ENCODE measurements at places on chromosomes 4 and X.

DNA sequence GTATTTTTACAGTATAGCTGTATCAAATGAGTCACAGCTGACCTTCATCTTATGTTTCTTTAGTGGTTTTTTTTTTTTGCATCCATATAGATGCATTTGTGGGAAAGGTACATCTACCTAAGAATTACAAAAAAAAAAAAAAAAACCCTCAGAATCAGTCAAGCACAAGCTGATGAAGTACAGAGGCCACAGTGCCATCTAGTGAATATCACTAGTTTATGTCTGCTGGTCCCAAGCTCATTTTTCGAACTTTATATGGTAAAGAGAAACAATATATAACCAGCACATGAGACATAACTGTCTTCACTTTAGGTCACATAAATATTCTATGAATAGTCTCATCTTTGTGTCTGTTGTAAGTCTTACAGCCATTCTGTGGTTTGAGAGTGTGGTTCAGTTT is 220.1 kb downstream of the DLG3 start:
- no peak for DNase-seq

- no peak for DNase-seq
Measured at GRCh38 chr4:113756005-113756410, 5.5 kb downstream of the CAMK2D start.

DNA sequence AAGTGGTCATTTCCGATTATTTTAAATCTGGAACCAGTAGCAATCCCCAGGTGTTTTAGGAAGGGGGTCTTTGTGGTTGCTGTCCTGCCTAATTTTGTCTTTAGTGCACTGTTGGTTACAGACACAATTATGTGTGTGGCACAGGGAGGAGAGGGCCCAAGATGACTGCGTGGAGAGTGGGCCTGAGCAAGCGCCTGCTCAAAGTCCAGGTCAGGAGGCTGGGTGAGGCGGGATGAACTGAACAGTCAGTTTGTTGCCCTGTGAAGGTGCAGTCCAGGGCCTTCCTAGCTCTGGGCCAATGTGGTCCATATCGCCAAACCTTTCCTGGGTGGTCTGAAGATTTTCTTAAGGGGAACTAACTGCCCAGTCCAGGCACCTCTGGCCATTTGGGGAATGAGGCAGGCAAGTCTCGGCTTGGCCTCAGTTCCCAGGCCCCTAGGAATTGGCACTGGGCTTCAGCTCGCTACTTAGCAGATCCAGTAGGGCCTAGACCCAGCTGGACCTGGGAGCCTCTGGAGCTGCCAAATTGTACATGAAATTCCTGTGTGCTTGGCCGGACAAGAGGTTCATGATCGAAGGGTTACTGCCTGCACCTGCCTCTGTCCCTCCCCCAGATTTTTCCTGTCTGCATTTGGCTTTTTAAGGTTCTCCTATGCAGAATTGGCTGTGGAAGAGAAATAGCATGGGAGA is 47.6 kb downstream of the ANAPC4 start:
- no peak for DNase-seq

DNA sequence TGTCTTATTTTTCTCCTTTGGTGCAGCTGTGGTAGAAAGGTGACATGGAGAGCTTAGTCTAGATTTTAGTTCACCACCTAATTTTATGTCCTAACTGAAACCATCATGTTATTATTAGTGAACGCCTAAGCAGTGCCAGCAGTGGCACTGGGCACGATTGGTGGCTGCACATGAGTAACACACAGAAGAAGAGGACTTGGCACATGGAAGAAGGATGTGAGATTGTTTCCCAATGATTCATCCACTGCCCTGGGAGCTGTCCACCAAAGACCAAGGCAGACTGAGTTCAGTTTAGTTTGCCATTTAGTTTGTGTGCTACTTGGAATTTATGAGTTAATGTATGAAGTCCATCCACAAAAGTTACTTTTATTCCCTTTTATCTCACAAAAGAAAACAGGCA is 68.1 kb upstream of the NAP1L5 start:
- no peak for DNase-seq

GRCh38 chr4:32189130-32189529 is 1469.0 kb downstream of the PCDH7 start:
- DNase-seq: no peak

DNA sequence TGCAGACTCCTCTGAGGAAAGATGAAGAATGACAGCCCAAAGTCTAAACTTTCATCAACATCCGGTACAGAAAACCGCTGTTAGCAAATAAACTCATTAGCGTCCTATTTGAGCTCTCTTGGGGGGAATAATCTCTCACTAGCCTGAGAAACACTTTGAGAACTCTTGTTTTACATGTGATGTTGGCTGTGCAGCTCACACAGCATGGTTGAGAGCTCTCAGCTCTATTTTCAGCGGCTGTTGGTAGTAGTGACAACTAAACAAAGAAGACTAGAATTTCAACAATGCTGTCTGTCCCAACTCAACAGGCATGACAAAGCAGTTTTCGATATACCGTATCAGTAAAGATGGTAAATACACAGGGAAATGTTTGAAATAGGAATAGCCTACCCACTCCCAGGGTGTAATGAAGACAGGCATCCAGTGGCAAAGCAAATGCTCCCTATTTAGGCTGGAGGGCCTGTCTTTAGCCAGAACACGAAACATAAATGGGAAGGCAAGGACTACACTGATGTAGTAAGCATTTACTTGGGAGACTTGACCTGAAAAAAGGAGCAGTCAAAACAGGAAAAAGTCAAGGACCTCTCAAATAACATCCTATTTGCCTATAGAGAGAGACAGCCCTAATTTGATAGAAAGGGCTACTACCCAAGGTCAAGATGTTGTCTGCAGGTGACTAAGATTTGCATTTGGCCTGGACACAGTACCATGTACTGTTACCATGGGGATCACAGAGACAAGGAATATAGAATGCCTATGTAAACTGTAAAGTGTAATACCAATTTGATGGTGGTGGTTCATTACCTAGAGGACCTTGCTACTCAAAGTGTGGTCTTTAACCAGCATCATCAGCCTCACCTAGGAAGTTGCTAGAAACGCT is 60.4 kb downstream of the PPEF2 start:
- no peak for DNase-seq

GRCh38 chr4:143554728-143555597 is 41.5 kb downstream of the SMARCA5 start:
- no peak for DNase-seq

DNA sequence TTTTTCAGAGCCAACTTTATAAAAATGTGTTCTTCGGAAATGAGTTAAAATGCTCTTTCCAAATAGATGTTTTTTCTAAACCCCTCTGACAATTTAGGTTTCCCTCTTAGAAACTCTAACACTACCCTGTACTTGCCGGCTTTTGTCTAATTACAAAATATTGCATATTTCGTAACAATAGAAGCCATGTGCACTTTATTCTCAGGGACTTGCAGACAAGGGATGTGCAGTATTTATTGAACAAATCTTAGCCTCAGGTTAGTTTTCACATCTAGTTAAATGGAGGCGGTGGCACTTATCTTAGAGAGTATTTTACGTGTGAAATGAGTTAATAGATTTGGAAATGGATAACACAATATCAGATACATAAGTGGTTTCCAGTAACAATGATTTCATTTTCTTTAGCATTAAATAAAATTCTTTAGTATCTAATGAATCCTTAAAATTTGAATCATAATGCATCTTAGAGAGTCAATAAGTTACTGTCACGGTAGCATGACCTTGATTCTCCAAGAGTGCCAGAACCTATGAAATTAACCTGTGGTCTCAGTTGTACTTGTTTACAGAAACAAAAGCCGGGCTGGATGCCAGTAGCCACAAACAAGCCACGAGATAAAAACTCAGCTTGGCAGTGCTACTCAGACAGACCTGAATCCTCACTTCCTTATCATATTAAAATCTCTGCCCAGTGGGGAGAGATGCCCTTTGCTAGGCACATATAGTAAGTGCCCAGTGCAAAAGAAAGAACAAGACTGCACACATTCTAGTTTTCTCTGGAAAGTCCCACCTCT is 772 bp upstream of the PABPC4L start:
- no peak for DNase-seq

DNA sequence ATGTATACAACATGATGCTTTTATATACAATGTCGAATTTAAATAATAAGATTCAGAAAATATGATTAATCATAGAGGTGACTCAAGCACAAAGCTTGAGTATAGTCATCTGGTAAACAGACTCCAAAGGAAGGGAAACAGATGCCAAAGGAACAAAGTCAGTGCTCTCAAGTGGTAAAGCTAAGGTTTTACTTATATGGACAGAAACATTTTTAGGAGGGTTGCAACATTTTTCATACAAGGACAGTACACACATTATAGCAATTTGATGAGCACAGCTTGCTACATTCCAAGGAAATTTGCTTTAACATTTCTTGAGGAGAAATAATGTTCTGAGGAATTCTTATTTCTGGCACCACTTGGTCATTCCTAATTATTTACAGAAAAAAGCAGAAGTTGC is 333.4 kb upstream of the AADAT start:
- DNase-seq: no peak

GRCh38 chrX:9315086-9315485 is 149.8 kb upstream of the TBL1X start:
- DNase-seq: no peak

DNA sequence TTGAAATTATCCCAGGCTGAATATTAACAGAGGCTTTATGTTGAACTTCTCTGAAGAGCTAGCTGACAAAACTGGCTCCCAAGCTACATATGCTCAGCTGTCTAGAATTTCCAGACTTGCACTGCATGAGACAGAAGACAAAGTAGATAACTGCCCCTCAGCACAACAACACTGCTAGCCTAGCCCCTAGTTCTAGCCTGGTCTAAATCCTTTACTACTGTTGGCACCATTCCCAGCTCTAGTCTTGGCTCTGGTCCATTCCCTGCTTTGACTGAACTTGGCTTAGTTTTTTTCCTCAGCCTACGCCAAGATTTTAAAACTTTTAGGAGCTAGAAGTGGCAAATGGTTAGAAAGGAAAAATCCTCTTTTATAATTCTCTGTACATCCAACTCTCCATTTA is 7.6 kb upstream of the OPHN1 start:
- peak; percentile 69 for DNase-seq

GRCh38 chr4:128823025-128823661 is 13.6 kb downstream of the JADE1 start:
- no peak for DNase-seq

DNA sequence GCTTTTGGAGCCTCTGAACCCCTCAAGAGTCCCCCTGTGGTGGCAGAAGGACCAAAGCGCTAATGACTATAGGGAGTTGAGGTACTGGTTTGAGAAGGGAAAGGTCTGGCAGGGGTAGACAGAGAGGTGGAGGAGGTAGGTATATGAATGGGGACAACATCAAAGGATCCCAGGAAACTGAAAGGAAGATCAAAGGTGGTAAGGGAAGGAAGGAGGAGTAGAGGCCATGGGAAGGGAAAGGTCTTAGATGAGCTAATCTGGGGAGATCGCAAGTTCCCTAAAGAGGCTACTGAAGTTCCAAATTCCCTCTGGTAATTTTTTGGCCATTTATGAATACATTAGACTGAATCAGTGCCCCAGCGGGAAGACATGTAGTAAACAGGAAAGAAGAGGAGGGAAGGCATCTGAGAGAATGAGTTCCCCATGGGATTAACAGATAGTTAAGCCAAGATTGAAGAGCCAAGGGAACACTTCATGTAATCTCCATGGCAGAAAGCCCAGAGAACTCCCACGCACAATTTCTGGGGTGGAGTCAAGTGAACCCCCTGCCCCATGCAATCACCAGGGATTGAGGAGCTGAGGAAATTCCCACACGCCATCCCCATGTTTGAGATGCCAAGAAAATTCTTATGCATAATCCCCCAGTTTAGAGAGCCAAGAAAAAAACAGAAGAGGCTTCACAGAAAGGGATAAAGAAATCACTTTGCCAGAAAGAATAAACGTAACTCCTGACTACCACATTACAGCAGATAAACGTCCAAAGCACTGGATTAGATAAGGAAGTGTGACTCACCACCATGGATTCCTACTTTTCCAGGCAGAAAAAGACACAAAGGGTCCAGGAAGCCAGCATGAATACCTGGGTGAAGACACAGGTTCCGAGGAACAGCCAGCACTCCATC is 25.8 kb downstream of the ZNF630 start:
- no peak for DNase-seq

DNA sequence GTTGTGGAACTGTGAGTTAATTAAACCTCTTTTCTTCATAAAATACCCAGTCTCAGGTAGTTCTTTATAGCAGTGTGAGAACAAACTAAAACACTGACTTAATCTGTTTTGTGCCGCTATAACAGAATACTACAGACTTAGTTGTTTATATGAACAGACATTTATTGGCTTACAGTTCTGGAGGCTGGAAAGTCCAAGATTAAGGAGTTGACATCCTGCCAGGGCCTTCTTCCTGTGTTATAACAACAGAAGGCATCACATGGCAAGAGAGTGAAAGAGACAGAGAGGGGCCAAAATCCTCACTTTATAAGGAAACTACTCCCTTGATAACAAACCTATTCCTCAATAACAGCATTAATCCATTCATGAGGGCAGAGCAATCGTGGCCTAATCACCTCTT is 42.5 kb upstream of the KCNIP4 start:
- DNase-seq: no peak

DNA sequence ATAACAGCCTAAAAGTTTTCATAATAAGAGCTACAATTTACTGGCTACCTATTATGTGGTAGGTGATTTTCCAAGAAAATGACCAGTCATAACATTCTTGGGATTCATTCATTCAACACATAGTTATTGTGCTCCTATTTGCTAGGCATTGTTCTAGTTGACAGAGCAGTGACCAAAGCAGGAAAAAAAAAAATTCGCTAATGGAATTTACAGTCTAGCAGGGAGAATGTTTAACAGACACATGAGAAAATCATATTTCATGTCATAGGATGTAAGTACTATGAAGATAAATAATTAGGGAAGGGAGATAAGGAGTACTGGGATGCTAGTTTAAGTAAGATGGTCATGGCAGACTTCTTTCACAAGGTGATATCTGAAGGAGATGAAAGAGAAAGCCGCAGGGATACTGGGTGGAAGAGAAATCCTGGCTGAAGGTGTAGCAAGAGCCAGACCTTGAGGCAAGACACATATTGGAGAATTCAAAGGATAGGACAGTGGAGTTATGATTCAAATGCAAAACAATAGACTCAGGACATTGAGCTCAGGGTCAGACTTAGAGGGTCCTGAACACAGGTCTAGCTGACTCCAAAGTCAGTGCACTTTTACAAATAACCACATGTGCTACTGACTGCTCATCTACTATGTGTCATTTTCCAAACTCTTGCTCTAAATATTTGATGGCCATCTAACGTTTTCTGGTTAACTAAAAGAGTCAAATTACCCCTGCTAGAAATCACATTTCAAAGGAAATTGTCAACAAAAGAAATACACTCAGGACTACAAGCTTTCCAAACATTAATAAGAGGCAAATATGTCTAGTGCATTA is 20.4 kb downstream of the SPCS3 start:
- DNase-seq: no peak
